ENCODE measurements at places on chromosomes 7 and 10.

DNA sequence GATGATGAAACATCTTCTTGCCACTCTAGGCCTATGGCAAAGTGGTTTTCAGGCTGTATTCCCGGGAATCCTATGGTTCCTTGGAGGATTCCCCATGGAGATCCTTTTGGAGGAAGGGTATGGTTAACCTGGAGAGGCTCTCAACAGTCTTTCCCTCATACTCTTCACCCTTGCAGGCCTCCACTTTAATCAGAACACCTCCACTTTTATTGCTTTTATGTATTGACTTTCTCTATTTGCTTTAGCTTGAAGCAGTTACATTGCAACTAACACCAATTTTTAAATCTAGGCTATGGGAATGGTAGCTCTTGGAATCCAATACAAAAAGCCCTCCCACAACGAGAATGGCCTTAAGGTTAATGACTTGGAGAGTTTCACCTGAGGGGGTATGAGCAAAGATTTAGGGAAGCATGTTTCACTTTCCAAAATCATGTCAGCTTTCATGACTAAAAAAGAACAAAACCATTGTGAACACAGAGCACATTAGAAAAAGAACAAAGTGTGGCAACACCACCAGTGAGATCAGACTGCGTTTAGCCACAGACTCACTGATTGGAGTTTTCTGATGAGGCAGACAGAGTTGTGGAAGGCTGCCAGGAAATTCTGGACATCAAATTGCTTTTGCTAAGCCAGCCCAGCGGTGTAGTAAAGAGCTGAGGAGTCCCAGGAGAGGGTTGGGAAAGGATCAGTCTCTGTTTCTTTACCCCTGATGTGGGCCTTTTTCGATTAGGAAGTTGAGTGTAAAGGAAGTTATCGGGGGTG, 130.4 kb upstream of the BMPER start:
- peak; percentile 94 for DNase-seq

GRCh38 chr7:112121318-112121717, 84.9 kb downstream of the DOCK4 start:
- no peak for DNase-seq

- DNase-seq: no peak
Observed at GRCh38 chr10:118562851-118563250, 32.6 kb downstream of the PRLHR start.

DNA sequence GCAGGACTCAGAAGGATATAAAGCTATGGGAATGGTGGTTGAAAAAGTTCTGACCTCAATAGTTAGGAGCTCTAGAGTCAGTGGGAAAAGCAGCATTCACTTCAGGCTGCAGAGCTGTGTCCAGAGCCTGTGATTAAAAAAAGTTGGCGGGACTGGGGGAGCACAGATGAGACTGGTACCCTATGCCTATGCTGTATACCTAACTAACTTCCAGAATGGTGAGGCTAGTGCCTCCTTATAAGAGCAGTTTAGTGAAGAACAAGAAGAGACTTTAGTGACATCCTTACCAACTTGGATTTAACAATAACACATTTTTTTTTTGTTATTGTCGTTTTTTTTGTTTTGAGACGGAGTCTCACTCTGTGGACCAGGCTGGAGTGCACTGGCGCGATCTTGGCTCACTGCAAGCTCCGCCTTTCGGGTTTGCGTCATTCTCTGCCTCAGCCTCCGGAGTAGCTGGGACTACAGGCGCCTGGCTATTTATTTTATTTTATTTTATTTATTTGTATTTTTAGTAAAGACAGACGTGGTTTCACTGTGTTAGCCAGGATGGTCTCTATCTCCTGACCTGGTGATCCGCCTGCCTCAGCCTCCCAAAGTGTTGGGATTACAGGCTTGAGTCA, 6.6 kb upstream of the ZNF282 start:
- DNase-seq: no peak

DNA sequence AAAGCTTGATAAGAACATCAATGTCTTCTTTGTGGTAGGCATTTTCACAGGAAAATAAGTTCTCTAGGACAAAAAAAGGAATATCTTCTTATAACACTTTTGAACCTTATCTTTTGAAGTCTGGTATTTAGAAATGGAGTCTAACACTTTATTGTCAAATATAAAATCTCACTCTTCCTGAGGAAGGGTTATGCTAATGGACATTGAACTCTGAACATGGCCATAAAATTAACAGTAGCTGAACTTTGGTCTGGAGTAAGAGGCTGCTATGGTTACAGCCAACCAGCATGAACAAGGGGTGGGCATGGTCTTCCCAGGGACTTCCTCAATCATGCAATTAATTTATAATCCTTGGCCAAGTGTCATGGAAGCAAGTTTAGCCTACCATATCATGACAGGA, at the start of gene CLRN3:
Gene CLRN3 (minus strand): TSS at position 199 of the 400 bp plus-strand sequence. CDS start 157 bp downstream, at position 42.
- no peak for DNase-seq

DNA sequence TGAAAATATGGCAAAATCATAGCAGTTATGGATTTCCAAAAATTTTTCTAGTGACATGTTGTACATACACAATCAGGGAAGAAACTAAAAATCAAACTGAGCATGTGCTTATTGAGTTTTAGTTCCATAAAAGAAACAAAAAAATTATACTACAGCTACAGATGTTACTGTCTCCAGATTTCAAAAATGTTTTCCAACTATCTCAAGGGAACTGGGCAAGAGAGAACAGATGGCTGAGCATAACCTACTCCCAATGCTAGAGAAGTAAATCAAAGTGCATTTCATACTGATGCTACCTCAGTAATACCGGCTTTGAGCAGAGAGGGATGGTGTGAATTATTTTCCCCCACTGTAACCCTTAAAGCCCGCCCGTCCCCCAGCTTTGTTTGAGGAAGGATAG, 40.7 kb upstream of the KMT2C start:
- no peak for DNase-seq

- DNase-seq: no peak
Observed at GRCh38 chr7:29328811-29329210, 134.2 kb downstream of the CHN2 start.

DNA sequence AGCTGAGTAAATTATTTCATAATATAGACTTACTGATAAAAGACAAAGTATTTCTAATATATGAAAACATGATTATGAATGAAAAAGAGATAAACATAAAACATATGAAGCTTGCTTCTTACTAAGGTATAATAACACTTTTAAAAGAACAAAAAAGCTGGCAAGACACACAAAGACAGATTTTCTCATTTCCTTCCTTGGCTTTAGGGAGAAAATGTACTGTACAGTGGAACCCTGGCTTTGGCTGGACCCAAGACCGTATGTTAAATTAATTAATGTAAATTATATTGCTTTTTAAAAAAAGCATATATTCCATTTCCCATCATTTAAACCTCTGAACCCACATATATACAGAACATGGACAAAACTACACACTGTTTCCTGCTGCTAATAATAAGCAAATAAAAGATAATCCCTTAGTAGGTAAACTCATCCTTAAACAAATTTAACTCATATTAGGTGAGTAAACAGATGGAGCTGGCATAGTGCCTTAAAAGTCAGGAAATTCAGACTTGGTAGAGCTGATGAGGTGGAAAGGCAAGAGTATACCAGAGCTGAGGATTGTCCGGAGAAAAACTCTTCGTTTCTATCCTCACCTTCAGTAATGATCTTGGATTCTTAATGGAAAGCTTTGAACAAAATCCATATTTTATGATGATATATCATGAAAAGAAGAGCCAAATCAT, 1016.4 kb upstream of the KCND2 start:
- no peak for DNase-seq

- no peak for DNase-seq
Observed at GRCh38 chr7:24755541-24756407, 1.5 kb downstream of the GSDME start.

DNA sequence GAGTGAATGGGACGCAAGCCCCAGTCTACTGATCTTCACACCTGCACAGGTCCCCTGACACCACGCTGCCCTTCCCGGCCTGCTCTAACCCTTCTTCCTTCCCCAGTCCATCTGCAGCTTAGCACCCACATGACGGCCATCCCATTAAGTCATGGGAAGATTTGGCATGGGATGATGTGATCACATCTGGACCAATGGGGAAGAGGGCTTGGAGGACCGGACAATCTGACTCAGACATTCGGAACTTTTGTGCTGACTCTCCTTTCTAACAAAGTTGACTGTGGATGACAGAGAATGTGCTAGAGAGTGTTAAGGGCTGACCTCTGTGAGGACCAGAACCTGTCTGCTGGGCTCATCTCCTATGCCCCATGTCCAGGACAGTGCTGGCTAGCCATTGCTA, 15.6 kb downstream of the CXCL12 start:
- DNase-seq: no peak

- no peak for DNase-seq
Observed at GRCh38 chr10:69439350-69439739, 11.9 kb upstream of the TSPAN15 start.

DNA sequence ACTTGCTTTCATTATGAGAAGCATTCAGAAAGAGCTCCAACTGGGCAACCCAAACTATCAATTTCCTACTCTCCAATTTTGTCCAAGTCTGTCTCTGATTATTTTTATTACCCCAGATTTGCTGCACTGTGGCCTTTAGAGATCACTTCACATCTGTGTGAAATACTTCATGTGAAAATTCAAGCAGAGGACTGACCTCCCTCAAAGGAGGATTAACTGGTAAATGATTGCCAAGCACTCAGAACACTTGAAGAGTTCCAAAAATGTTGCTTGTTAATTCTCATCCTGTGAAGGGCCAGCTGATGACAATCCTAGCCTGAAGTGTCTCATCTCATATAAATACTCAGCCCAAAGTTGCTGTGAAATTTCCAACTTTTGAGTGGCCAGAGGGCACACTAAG, 182.8 kb upstream of the DGKB start:
- DNase-seq: no peak

DNA sequence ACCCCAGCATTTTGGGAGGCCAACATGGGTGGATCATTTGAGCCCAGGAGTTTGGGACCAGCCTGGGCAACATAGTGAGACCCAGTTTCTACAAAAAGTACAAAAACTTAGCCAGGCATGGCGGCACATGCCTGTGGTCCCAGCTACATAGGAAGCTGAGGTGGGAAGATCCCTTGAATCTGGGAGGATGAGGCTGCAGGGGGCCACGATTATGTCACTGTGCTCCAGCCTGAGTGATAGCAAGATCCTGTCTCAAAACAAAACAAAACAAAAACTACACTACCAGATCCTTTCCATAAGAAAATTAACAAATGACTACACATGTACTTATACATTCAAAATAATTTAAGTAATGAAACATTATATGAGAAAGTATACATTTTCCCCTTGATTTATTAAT, 116.4 kb upstream of the KLF6 start:
- no peak for DNase-seq

- no peak for DNase-seq
Observed at GRCh38 chr10:111347386-111348013, 270.7 kb downstream of the ADRA2A start.

DNA sequence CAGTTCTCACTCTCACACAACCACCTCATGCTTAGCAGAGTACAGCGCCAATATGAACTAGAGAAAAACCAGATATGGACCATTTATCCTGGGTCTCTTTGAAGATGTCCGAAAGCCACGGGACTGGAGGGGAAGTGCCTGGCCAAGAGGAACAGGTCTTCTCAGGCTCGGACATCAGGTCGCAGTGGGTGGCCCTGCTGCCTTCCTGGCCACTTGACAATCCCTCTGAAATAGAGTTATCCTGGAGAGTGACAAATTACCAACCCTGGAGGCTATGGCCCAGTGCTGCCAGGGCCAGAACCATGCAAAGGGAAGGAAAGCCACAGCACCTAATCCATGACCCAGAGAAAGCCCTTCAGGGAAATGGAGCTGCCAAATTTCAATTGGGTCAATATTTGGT, 646.8 kb upstream of the NRP1 start:
- DNase-seq: no peak

GRCh38 chr7:50782375-50783208, at the start of gene GRB10:
TSS of gene GRB10 (minus strand) at chr7:50782896. CDS start at chr7:50732322, 50,574 bp downstream.
- no peak for DNase-seq

DNA sequence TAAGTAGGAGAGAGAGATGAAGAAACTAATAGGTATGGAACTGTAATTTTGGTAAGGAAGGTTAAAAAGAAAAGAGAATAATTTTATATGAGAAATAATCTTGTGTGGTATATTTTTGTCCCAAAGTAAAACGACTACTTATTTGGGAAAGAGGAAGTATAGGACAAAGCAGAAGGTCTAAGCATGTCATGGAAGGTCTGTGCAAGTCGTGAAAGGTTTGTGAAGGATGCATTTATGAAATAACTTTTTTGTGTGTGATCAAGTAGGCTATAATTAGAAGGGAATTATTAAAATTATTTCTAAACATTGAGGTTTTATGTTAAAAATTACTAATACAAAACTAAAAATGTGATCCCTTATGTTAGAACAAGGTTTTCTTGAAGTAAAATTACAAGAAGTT, 63.3 kb downstream of the ZNF783 start:
- no peak for DNase-seq

DNA sequence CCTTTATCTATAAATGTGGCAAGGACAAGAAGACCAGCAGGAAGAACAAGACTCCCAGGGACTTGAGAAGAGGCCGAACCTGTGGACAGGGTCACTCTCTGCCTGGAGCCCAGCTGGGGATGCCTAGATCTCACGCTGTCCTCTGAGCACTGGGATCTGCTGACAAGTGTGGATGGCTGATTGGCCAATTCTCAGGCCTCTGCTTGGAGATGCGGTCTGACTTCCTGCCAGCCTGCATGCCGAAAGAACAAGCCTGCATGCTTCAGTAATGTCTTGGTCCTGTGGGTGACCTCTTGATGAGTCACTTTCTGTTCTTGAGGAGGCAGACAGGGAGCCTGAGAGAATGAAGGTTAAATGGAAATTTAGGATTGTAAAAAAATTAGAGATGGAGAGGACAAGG, 84.7 kb downstream of the TMEM178B start:
- DNase-seq: peak; percentile 99

GRCh38 chr7:102967798-102968197, 55.0 kb downstream of the LRRC17 start:
- peak; percentile 18 for DNase-seq

GRCh38 chr10:34029455-34029854, 695.0 kb upstream of the NRP1 start:
- no peak for DNase-seq

- DNase-seq: no peak
Observed at GRCh38 chr10:61130366-61130765, 186.4 kb upstream of the RHOBTB1 start.

GRCh38 chr10:17669185-17669872, 25.4 kb downstream of the STAM start:
- DNase-seq: no peak

Measured in astrocyte of the cerebellum (primary cell).